ENCODE measurements at places on chromosomes 11 and 22. TPM values are rescaled to one million over a fixed set of nuclear protein-coding genes. Genes with fewer than 3 reads are reported as not detected.

- no peak for DNase-seq
These were observed 118.8 kb upstream of the KIRREL3 start for GRCh38 chr11:127119356-127119755.

APOC3 gene
- total RNA-seq, result 2,825 TPM

PANX3 gene
- total RNA-seq, result not detected

DNA sequence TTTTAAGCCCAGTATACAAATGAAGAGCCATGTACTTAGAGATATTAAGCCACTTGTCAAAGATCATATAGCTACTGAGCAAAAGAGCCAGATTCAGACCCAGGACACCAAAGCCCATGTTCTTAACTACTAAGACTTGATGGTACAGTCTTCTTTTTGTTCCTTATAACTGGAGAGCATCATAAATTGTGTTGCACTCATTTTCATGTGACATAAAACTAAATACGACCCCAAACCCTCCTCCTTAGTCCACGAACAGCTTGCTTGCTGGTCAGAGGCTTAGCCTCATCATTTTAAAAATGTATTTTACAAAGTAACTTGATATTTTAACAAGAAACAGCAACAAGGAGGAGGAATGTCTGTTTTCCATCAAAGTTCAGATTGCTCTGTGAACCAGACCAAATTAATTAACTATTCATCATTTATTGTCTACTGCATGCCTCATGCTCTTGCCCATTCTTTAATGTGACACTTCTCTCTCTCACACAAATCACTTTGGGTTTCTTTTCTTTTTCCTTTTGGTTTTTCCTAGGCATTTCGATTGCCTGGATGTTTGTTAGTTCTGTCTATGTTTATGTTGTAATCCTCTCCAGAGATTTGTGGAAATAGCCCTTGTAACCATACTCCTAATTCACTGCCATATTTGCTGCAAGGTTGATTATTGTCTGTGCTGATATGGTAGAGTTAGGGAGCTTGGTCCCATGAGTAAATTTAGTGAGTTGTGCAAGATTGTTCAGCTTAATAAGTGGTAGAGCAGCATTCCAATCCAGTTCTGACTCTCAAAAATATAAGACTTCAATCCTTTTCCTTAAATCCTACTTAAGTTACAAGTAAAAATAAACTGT lies 8.4 kb upstream of the ARHGAP20 start:
- DNase-seq, result no peak

GRCh38 chr11:73145986-73146575 lies 4.0 kb upstream of the FCHSD2 start:
- no peak for DNase-seq

GRCh38 chr11:94128291-94128745 lies 323 bp upstream of the PANX1 start:
- DNase-seq, result no peak

ANAPC15 gene
- 21.6 TPM for total RNA-seq

DNA sequence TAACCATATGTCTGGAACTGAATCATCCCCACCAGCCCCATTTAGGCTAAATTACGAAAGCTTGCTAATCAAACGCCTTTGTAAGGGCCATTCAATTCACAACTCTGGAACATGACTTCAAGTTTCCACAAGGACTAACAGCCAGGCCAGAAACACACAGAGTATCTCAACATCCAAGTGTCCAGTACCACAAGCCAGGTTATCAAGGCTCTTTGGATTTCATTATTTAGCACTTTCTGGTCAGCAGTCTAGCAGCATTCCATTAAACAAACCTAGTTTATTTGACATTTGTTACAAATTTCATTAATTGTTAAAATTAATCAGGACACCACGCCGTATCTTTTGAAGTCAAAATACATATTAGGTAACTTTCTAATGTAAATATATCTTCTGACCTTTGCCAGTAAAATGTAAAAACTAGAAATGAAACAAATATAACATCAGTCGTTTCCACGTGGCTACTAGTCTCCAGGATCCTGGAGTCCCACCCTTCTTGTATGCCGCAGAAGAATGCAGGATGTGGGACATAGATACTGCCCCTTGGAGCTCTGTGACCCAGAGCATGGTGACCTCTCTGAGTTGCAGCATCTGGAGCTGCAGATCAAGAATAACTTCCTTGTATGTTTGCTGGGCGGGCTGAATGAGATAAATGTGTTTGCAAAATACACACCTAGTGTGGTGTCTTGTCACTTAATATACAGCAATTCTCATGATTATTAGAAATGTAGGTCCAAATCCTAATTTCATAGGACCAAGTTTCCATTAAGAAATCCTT lies 64.7 kb downstream of the MPPED2 start:
- DNase-seq, result no peak

CAPN5 gene
- 29.1 TPM for total RNA-seq

TXNRD2 gene
- not detected for total RNA-seq

DNA sequence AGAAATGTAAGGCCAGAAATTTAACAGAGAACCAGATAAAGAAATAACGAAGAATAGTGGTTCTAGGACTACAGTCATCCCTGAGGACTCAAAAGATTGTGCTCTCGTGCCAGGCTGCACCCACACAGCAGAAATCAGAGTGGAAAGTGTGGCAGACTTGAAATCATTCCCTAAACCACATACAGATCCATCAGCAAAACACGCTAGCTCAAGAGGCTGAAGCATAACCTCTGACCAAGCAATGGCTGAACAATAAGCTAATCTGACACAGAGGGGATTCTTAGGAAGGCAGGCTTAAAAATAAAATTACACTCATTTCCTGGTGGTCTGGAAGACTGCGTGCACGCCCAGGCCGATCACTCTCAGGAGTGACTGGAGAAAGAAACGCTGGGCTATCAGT lies 19.0 kb downstream of the NCF4 start:
- no peak for DNase-seq

DNA sequence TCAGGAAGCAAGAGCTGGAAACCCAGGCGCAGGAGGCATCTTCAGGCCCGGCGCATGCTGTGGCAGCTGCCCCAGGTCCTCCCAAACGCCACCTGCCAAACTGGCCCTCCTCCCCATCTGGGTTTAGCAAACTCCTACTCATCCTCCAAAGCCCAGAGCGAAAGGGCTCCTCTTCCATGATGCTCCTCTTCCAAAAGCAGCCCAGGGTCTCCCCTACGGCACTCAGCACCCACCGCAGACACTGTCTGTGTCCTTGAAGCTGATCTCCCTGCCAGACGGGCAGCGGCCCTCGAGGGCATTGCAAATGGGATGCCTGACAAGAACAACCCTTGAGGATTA lies 25.9 kb downstream of the CDKN1C start:
- no peak for DNase-seq
